Stimulated activated CD4-positive, alpha-beta T cell treated with anti-CD3 and anti-CD28 coated beads, Interleukin-2, amount 100 ng/mL, for 48 hours (primary cell): ENCODE measurements at places on chromosomes 3 and 15.

- no peak for DNase-seq
These were observed 260.8 kb upstream of the LRRN1 start for GRCh38 chr3:3538451-3538850.

DNA sequence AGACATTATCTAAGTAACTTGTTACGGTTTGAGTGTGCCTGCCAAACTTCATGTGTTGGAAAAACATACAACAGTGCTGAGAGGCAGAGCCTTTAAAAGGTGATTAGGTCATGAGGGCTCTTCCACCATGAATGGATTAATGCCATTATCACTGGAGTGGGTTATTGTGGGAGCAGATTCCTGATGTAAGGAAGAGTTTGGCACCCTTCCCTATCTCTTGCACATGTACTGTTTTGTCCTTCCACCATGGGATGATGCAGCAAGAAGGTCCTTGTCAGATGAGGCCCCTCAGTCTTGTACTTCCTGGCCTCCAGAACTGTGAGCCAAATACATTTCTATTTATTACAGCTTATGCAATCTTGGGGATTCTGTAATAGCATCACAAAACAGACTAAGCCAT, 413.9 kb downstream of the EPHA3 start:
- DNase-seq: no peak

DNA sequence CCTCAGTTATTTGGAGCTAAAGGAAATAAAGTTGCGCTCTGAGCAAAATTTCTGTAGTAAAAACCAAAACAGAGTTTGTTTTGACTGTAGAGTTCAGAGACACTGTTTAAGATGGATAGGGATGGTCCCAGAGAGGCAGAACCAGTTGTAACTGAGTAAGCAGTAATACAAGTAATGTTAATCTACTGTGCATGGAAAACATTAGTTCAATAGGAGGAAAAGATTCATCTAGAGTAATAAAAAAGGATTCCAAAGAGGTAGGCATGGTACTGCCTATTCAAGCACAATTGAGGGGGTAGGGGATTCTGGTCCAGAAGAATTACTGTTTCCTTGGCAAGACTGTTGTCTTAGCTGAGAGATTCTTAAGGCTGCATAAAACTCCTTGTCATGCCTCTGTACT, 77.4 kb downstream of the RASA2 start:
- no peak for DNase-seq

DNA sequence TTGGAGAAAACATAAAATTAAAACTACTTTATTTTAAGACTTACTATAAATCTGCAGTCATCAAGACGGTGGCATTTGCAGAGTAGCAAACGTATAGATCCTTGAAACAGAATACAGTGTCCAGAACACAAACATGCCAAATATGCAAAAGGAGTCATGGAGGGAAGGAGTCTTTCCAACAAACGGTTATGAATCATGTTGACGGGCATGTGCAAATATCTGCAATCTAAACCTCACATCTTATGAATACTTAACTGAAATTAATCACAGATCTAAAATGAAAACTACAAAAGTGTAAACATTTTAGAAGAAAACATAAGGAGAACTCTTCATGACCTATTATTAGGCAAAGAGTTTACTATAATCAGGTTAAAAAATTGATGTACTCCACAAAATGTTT, 69.4 kb downstream of the TFRC start:
- DNase-seq: no peak

GRCh38 chr15:48370460-48370859, 39.2 kb downstream of the DUT start:
- no peak for DNase-seq

GRCh38 chr3:183028416-183028815, 48.1 kb upstream of the DCUN1D1 start:
- no peak for DNase-seq

GRCh38 chr3:137294139-137294538, 336.4 kb downstream of the IL20RB start:
- DNase-seq: no peak

DNA sequence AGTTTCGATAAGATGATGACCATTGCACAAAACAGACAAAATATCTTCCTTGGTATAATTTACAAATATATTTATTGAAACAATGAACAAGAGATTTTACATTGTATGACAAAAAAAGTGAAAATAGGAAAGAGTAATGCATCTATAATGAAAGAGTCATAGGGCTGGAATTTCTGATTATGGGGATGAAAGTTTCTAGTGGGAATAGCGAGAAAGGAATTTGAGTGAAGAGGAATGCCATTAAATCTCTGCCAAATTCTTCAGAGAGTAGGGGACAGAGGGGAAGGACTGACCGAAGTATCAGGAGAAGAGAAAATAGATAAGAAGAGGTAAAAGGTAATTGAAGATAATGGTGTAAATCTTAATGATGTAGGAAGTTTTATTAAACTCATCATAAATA, 125.4 kb downstream of the VGLL3 start:
- DNase-seq: no peak

DNA sequence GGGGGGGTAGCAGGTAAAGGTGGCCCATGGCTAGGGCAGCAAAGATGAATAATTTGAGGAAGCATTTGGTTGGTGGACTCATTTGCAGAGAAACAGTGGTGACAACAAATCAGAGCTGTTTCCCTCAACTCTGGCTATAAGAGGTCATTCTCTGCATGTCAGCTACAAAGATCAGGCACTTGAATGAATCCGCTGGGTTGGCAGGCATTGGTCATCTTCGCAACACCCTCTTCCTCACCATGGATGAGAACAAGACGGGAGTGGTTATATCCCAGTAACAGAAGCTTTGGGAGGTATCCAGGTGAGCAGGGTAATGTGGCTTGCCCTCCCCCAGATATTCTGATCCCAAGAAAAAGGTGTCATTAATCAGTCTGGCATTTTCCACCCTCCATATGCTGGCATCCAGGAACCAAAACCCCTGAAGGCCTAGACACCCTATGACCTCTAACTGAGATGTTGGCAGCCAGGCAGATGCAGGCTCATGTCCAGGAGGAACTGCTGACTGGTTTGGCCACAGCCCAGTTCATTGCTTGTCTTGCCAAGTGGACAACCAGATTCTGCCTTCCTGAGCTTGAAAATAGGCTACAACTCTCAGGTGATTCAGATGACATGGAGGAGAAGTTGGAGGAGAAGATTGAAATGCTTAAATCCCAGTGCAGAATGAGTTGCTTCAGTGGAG, 108.9 kb upstream of the TRIM42 start:
- DNase-seq: no peak

DNA sequence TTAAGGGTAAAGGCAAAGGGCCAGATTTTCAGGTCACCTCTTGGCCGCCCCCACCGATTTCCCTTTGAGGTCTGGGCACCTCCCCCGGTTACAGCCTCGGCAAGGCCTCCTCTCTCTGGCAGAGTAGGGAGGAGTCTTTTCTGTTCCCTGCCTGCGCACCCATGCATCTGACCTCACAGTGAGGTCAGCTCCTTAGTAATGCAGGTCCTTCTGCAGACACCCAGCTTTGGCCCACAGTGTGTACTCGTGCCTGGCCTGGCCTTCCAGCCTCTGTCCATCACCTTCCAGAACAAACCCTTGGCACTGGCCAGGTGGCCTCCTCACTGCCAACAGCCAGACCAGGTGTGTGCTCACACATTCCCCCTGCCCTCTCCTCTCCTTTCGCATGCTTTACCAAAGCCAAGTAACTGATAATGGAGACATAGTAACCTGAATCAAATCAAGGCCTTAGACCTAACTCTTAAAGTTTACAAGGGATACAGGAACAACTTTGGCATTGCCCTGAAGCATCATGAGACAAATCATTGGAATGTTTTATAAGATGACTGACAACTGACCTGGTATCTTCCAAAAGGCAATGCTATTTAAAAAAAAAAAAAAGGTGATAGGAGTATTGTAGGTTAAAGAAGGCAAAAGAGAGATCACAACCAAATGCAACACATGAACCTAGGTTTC, 61.3 kb downstream of the CORO2B start:
- DNase-seq: no peak

DNA sequence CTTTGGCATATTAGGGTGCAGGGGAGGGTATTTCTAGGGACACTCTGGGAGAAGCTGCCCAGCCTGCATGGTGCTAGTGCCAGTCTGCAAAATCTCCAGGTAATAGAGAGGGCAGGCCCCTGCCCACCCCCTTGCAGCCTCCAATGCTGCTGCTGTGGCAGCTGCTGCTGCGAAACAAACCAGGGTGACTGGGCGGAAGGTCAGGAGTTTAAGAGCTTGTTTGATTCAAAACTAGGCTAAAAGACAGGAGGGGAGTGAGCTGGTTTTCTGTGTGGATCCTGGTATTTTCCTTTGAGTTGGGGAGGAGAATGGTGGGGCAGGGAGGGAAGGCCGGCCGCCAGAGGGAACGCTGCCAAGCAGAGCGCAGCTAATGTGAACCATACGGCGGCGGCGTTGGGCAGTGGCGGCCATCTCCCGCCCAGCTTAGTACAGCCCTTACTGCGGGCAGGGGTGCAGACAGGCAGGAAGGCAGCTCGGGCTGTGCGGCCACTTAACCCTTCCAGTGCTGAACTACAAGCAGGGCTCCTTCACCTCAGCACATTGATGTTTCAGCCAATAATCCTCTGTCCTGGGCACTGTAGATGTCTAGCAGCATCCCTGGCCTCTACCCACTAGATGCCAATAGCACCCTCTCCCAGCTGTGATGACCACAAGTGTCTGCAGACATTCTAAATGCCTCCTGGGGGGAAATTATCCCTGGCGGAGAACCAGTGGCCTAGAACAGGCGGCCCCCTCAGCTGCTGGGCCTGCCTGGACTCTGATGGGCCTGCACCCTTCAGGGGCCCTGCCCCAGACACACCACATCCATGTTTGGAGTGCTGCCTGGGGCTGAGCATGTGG, 125.7 kb downstream of the EEFSEC start:
- no peak for DNase-seq
